ENCODE measurements at places on chromosomes 6 and 20. TPM values are rescaled to one million over a fixed set of nuclear protein-coding genes. Genes with fewer than 3 reads are reported as not detected.

- peaks cover 29% of the 10 kb centered on the region for H3K4me1 ChIP-seq
- no peak for DNase-seq
- no peaks in the 10 kb centered on the region for H3K27me3 ChIP-seq
- no peaks in the 10 kb centered on the region for H3K36me3 ChIP-seq
These were observed 62.4 kb downstream of the TNFRSF21 start for GRCh38 chr6:47247227-47247797.

DNA sequence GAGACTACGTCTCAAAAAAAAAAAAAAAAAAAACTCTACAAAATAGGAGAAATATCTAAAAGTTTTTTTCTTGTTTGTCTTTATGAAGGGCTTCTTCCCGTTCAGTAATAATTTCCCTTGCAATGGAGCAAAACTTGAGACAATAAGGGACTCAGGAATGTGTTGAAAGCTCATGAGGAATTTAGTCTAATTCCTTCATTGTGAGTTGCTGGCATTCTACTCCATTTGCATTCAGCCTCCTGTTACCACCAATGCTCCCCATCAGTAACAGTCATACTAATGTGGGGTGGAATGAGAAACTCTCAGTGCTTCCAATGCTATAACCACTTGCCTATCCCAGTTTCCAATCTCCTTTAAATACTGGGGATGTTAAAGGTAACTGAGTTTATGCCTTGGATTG is 576.7 kb upstream of the AGPAT4 start:
- no peak overlapping the region for H3K27ac ChIP-seq
- peaks cover 4% of the 10 kb centered on the region for H3K27me3 ChIP-seq
- peaks cover 33% of the 10 kb centered on the region for H3K4me1 ChIP-seq
- no peaks in the 10 kb centered on the region for H3K36me3 ChIP-seq
- no peak for DNase-seq

DNA sequence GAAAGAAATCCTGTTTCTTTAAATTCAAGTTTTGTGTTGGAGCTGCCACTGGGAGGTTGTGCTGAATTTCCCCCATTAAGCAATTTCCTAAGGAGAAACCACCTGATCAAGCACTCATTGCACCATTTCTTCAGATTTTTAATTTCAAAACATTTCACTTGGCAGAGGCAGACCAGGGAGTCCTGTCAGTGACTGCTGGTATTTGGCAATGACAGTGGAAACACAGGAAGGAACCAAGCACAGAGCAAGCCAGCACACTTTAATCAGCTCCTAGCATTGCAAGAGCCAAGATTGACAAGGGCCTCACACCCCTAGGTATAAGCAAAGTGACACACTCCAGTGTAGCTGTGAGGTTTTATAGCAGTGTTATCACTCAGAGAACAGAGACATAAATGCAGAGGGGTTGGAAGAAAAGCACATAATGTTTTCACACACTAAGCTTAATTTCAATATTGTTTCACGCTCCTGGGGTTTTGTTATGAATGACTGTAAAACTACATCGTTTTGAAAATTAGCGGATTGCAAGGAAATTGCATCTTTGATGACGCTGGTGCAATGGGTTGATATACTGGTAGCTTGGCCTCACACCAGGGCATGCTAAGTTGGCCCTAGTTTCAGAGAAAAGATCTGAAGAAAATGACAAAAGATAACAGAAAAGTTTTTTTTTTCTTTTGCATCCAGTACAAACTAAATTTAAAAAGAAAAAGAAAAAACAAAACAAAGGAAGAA is 768.4 kb downstream of the TFAP2A start:
- no peak overlapping the region for H3K4me3 ChIP-seq
- no peak for DNase-seq
- no peaks in the 10 kb centered on the region for H3K27me3 ChIP-seq
- no peak overlapping the region for H3K27ac ChIP-seq
- H3K4me1 ChIP-seq: no peaks in the 10 kb centered on the region

GRCh38 chr6:158970640-158971275 is 29.2 kb downstream of the RSPH3 start:
- H3K36me3 ChIP-seq: peaks cover 19% of the 10 kb centered on the region
- no peak for DNase-seq
- peak overlapping the region; percentile 47 for H3K4me3 ChIP-seq
- peak overlapping the region; percentile 91 for H3K27ac ChIP-seq
- H3K4me1 ChIP-seq: peaks cover 12% of the 10 kb centered on the region

DNA sequence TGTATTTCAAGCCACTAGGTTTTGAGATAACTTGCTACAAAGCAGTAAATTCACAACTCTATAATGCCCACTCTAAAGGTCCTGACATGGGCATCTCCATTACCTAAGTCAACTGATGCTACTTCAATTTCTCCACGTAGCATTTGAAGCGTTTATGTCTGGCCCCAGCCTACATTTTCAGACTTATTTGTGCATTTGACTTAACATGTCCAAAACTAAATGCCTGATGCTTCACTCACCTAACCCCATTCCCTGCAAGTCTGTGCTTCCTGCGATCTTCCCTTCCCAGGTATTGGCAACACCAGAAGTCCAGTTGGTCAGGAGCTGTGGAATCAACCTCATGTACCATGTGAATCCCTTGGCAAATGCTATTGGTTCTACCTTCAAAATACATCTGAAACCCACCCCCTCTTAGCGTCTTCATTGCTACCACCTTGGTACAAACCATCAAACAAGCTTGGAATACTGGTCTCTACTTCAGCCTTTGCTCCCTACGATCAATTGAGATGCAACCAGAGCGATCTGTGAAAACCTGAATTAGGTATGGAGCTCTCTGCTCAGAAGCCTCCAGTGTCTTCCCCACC is 12.8 kb upstream of the ZNFX1 start:
- peak overlapping the region; percentile 62 for H3K27ac ChIP-seq
- peaks cover 4% of the 10 kb centered on the region for H3K27me3 ChIP-seq
- no peaks in the 10 kb centered on the region for H3K4me1 ChIP-seq
- no peak overlapping the region for H3K4me3 ChIP-seq
- peaks cover 40% of the 10 kb centered on the region for H3K36me3 ChIP-seq

DNA sequence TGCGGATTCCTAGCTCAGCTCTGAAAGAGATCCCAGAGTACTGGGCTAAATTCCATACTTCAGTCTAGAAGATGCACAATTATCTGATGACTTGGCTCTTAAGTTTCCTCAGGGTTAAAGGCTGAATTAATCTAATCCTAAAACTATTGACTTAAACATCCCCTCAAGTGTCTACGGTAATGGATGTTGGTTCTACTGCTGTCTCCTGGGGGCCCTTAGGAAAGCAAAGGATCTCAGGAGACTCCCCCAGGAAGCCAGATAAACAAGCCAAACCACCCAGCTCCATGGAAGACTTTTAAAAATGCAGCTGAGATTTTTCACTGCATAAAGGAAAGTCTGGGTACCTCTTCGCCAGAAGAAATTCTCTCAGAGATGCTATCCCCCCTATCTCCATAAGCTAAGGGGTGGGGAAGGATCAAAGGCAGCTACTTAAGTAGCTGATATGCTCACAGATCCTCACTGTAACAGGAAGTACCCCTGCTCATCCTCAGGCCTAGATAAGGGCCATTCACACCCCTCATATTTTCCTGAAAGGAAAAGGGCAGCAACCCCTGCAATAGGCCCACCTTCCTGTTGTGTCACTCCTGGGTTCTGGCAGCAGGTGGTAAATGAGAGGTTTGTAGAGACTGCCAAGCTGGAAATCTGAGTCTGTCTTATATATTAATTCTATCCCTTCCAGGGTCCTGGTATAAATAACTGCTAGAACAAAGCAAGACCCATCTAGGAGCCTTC is 9.3 kb downstream of the NDRG3 start:
- H3K36me3 ChIP-seq: no peaks in the 10 kb centered on the region
- H3K27ac ChIP-seq: no peak overlapping the region
- no peak for DNase-seq
- H3K4me1 ChIP-seq: peaks cover 10% of the 10 kb centered on the region
- H3K27me3 ChIP-seq: peaks cover 2% of the 10 kb centered on the region
- H3K4me3 ChIP-seq: no peak overlapping the region

- no peak overlapping the region for H3K4me3 ChIP-seq
- no peak for DNase-seq
- H3K27me3 ChIP-seq: peaks cover 2% of the 10 kb centered on the region
- H3K36me3 ChIP-seq: peaks cover 19% of the 10 kb centered on the region
- H3K27ac ChIP-seq: no peak overlapping the region
These were observed 3.8 kb upstream of the ECHDC1 start for GRCh38 chr6:127347178-127347577.

- H3K36me3 ChIP-seq: no peaks in the 10 kb centered on the region
- no peaks in the 10 kb centered on the region for H3K4me1 ChIP-seq
- no peak overlapping the region for H3K27ac ChIP-seq
These were observed 301.8 kb upstream of the AGPAT4 start for GRCh38 chr6:161575523-161576254.

- peaks cover 2% of the 10 kb centered on the region for H3K4me1 ChIP-seq
- no peak for DNase-seq
- H3K36me3 ChIP-seq: no peaks in the 10 kb centered on the region
- H3K27me3 ChIP-seq: no peaks in the 10 kb centered on the region
- no peak overlapping the region for H3K4me3 ChIP-seq
These were observed 38.8 kb upstream of the KHDRBS2 start for GRCh38 chr6:62324834-62325233.

- no peak overlapping the region for H3K4me3 ChIP-seq
- H3K36me3 ChIP-seq: no peaks in the 10 kb centered on the region
- H3K27ac ChIP-seq: no peak overlapping the region
- DNase-seq: no peak
These were observed 4.3 kb downstream of the RPS12 start for GRCh38 chr6:132818404-132819359.

- no peak for DNase-seq
- H3K27me3 ChIP-seq: no peaks in the 10 kb centered on the region
- no peak overlapping the region for H3K27ac ChIP-seq
- peaks cover 3% of the 10 kb centered on the region for H3K4me1 ChIP-seq
- H3K36me3 ChIP-seq: no peaks in the 10 kb centered on the region
- H3K4me3 ChIP-seq: no peak overlapping the region
These were observed 357.3 kb downstream of the FOXA2 start for GRCh38 chr20:22226849-22227700.

DNA sequence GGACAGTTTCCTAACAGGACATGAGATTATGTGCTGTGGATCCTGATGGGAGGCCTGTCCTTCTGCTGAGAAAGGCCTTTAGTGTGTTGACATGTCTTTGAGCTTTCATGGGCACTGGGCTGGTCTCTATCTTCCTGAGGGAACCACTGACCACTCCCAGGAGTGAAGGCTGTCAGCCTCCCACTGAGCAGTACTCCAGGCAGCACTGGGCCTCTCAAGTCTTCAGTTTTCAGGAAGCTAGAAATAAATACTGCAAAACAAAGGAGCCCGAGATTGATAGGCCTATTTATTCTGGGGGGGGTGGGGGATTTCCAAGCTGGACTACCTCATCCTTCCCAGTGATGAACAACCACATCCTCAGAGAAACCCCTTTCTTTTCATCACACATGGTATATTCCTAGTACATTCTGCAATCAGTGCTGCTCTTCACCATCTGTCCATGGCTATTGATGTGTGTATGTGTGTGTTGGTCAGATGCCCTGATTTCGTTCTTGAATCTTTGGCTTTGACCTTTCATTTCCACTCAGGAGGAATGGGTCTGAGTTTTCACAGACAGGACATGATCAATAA is 180.9 kb upstream of the SPTLC3 start:
- H3K4me3 ChIP-seq: peak overlapping the region; percentile 17
- H3K27ac ChIP-seq: peak overlapping the region; percentile 96
- no peaks in the 10 kb centered on the region for H3K36me3 ChIP-seq
- peaks cover 19% of the 10 kb centered on the region for H3K4me1 ChIP-seq

DNA sequence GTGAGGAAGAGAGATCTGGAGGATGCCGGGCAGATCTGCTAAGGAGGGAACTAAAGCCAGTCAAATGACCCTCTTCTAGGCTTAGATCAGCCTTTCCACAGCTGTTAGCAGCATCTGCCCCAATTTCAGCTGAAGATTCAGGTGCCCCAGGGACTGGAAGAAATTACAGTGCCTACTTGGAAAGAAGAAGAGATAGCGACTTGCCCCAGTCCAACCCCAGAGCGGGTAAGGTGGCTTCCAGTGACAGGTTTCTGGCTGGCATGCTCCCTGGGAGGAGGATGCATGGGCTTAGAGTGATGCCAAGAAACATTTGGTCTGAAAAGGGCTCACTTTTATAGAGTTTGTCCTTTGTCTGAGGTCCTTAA is 620 bp downstream of the TJAP1 start:
- peaks cover 29% of the 10 kb centered on the region for H3K4me1 ChIP-seq
- no peaks in the 10 kb centered on the region for H3K36me3 ChIP-seq
- no peaks in the 10 kb centered on the region for H3K27me3 ChIP-seq
- DNase-seq: no peak
- H3K4me3 ChIP-seq: peak overlapping the region; percentile 98

The TCP11 gene
- total RNA-seq: not detected

The ANKRD66 gene
- not detected for total RNA-seq

The C6orf141 gene
- total RNA-seq: not detected

All from glutamatergic neuron (in vitro differentiated cells).